Stimulated activated CD4-positive, alpha-beta T cell treated with anti-CD3 and anti-CD28 coated beads, Interleukin-12 subunit alpha, Interleukin-12 subunit beta, amount 100 ng/mL, for 24 hours (primary cell): ENCODE measurements at places on chromosomes 3 and 15.
A peak's percentile ranks its signal among the peaks of the same experiment; 100 is the strongest.

DNA sequence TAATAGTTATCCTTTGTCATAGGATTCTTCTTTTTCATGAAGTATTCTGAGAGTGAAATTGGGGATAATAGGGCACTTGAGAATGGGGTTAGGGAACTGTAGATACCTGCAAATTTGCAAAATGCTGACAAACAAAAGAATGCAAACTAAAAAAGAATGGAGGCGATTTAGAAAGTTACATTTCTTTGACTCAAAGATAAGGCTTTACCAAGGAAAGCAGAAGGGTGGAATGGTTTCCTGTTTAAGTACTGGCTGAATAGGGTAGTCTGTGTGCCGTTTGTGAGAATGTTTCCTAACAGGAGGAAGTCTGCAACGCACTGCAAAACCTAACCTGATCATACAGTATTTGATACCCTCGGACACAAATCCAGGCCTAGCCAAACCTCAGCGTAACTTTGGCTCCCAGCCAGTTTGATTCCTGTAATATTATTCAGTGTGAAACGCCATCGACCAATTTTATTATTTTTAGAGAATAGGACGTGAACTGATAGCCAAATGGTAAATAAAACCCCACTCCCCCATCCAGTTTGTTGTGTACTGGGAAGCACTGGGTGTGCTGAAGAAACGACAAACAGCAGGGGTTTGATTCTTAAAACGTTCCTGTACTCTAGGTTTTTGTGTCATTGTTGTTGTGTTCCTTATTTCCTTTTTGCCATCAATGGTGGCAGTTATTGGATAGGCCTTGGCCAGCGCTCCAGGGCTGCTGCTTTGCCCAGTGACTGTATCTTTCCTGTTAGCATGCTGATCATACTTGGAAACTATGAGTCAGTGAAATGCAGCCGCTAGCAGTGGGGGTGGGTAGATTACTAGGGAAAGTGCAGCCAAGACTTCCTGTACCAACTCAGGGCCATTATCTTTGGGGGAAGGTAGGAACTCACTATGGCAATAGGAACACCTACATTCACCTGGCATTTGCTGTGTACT lies 148.0 kb upstream of the TBL1XR1 start:
- DNase-seq: peak; percentile 49

DNA sequence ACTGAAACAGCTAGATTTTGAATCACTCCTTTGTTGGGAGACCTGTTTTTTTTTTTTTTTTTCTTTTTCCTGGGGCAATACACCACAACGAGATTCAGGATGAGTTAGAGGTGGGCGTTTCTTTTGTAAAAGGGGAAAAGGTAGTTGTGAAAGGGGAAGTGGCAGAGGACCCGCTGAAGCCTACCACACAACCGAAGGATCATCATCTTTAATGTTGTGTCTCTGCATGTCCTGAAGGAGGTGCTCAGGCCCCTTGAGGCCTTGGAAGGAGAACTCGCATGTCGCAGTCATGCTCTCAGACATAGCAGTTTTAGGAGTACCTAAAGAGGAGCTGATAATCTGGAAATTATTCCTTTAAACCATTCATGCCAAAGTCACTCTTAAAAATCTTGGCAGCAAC lies 137.9 kb upstream of the LRIG1 start:
- no peak for DNase-seq

- DNase-seq: no peak
These were observed 925.1 kb upstream of the NR2F2 start for GRCh38 chr15:95405447-95405846.

GRCh38 chr15:35583863-35584528 lies 38.0 kb upstream of the DPH6 start:
- DNase-seq: no peak

GRCh38 chr3:124964387-124964786 lies 29.8 kb upstream of the MUC13 start:
- DNase-seq: no peak

DNA sequence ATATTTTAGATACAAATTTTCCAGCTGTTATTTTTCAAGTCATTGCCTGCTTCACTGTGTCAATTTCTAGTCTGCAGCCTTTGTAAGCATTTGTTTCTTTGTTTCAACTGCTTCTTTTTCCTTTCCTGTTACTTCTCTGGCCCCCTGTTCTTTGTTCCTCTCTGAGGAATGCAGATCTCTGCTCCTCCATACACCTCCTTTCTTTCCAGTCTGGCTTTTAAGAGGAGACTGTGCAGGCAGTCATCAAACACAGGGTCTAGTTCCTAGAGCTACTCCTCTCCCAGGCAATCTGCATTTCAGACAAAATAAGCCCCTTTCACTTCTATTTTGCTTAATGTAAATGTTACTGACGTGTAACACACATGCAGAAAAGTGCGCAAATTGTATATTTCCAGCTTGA lies 502.9 kb downstream of the PDCD6IP start:
- DNase-seq: no peak

- peak; percentile 6 for DNase-seq
These were observed 39.6 kb upstream of the FAM98B start for GRCh38 chr15:38414357-38414756.

DNA sequence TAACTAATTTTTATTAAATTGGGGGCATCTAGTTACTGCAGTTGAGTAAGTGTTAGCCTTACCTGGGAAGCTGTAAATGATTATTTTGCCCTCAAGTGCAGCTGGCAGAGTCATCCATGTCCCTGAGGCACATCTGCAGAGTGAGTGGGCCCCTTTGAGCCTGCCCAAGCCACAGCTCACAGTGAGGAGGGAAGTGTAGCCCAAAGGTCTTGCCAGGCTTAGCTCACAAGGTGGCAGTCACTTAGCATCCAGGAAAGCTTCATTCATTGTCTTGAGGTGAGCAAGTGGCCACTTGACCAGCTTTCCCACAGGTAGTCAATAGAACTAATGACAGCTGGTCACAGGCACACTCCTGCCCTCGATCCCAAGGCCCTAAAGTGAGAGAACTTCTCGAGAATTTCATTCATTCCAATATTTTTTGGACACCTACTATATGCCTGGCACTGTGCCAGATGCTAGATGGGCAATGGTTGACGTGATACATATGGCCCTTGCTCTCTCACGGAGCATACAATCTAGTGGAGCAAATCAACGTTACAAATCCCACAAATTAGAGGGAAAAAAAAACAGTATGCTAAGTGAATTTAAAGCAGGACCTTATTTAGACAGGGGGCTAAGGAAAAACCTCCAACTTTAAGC lies 163.3 kb upstream of the IL12A start:
- no peak for DNase-seq

GRCh38 chr3:65597952-65598413 lies 440.7 kb downstream of the MAGI1 start:
- DNase-seq: no peak

DNA sequence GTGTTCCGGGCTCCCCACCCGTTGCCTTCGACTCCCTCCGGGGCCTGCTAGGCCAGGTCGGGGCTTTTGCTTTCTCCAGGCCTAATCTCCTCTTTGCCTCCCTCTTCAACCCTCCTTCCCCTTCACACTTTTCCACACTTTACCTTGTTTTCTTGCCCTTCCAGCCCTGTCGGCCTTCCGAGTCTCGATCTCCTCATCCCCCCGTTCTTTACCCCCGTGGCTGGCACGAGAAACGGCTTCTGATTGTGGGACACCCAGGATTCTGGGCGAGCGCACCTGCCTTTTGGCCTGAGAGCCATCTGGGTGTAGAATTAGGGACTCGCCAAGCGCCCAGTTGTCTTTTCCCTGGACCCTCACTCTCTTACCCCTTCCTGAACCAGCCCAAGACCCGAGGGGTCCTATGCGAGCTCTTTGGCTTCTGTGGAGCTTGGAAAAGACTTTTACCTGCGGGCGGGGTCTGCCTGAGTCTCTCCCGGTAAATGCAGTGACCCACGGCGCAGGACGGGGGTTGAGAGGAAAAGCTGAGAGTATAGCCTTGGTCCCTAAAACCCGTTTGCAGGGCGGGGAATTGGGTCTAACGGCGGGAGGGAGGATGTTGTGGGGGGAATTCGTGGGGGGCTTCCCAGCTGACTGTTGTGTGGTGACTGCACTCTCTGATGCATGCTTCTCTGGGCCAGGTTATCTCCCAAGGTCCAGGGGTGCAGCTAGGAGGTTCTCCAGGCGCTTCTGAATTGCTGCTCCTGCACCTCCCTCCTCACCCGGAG lies 5.5 kb upstream of the ONECUT1 start:
- no peak for DNase-seq

DNA sequence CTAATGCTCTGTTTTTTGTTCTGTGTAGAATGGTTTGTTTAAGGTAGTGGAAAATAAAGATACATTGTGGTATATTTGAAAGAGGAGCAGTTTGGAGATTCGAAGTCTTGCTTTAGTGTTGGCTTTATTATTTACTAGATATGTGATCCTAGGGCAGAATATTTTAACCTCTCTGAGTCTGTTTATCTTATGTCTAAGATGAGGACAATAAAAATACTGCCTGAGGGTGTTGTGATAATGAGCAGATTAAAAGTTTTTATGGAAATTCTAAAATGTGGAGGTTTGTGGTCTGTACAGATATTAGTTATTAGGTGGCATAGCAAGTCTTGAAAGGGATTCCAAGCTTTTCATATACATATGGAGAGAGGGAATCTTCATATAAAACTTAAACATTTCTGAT lies 15.0 kb downstream of the TCF12 start:
- DNase-seq: no peak

DNA sequence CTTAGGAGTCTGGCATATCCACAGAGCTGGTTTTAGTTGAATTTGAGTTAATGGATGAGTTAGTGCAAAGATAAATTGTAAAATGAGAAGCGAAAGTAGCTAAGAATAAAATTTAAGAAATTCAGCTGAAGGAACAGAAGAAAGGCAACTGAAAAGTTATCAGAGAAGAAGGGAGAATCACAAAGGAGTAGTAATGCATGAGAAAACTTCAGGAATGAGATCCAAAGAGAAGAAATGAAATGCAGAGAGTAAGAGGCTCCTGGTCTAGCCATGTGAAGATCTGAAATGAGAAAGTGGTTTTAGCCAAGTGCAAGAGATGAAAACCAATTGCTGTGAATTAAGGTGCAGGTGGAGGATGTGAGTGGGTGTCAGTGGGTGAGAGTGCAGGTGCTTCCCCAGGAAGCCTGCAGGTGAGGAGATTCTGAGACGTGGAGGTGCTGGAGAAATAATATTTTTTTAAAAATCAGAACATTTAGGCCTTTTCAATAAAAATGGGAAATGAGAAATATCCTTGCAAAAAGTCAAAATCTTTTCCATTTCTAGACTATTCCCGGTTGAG lies 18.5 kb downstream of the KBTBD8 start:
- no peak for DNase-seq

GRCh38 chr3:29144361-29144760 lies 136.5 kb upstream of the RBMS3 start:
- DNase-seq: no peak

DNA sequence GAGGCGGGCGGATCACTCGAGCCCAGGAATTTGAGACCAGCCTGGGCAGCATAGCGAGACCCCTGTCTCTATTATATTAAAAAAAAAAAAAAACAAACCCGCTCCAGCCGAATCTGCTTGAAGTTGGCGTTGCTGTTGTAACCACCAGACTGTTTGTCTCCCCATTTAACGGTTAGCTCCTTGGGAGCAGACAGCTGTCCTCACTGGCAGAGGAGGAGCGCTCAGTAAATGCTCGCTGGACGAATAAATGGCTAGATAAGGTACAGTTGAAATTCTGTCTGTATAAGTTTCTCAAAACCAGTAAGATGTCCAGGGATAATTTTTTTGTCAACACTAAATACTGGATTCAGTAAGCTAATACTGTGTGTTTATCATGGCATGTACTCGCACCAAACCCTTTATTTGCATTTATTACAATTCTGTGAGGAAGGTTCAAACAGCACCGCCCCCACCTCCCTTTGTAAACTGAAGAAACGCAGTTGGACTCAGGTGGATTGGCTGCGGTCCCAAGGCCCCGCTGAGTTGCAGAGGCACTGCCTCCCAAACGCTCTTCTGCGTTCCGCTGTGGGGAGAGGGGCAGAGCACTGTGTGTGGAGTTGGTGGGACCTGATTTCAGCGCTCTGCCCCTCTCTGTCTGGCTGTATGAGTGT lies 1.1 kb downstream of the RCCD1 start:
- no peak for DNase-seq

DNA sequence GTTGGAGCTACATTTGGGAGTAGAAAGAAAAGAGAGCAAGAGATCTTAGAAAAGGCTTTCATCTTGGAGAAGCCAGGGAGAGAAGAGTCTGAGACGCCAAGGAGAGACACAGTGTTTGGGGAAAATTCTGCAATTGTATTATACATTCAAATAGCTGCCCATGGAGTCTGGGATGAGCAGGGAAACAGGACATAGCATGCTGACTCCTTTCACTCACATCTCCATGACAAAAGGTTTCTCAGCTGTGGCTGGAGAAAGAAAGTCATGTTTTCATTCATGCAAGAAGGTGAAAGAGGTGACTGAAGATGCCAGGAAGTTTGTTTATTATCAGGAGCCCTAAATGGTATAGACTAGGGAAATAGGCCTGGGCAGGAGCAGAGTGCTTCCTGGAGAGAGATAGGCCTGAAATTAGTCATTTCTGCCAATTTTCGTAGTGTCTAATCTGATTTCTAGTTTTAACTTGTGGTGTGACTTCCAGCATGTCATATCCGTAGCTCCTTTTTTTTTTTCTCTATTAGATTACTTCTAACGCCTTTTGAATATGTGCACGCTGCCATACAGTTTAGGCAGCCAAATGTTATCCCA lies 34.1 kb downstream of the ACP3 start:
- DNase-seq: no peak

- no peak for DNase-seq
These were observed 2.2 kb upstream of the CRTAP start for GRCh38 chr3:33111581-33111980.

- DNase-seq: no peak
These were observed 272.0 kb downstream of the XXYLT1 start for GRCh38 chr3:194998948-194999347.

- no peak for DNase-seq
These were observed 42.8 kb downstream of the GRIP2 start for GRCh38 chr3:14497321-14497720.

DNA sequence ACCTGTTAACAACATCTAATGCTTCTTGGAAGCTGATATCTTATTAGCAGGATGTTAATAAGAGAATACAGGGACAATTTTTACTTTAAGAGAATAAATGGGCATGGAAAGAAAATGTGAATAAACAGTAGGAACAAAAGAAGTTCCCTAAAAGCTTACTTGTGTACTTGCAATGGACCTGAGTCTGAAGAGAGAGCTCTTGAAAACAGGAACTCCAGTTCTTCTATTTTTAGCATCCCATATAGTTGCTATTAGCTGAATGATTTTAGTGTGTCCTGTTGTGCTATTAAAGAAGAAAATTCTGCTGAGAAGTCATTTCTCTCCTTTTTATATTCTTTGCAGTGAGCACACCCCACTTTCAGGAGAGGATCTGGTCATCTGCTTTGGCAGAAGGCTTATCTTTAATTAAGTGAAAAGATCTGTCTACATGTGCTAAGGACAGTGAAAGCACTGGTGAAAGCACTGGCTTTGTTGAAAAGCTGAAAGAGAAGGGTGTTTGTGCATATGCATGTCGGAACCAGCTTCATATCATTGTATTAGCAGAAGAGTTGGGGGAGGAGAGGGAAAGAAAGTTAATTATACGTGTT lies 1.4 kb upstream of the ST3GAL6 start:
- no peak for DNase-seq
